WERI-Rb-1 (cell line): ENCODE measurements at places on chromosomes 12 and 14.

GRCh38 chr12:58671196-58671595 is 249.1 kb downstream of the LRIG3 start:
- DNase-seq: no peak

DNA sequence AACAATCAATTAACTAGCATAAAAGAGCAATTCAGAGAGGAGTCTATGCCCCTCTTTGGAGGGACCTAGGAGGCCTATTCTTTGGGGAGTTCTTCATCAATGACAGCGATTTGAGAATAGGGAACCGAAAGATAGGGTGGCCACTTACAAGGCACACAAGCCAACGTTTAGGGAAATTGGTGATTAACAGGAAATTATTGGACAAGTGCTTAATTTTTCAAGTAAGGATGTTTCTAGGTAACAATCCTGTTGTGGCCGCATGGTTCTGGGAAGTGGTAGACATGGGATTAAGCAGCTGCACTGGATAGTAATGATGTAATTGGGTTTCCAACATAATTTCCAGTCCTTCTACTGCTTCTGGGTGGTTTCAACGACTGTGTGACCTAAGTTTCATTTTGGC is 83.2 kb downstream of the HMGA2 start:
- no peak for DNase-seq

- no peak for DNase-seq
Measured at GRCh38 chr14:32350020-32350419, 20.9 kb downstream of the AKAP6 start.

DNA sequence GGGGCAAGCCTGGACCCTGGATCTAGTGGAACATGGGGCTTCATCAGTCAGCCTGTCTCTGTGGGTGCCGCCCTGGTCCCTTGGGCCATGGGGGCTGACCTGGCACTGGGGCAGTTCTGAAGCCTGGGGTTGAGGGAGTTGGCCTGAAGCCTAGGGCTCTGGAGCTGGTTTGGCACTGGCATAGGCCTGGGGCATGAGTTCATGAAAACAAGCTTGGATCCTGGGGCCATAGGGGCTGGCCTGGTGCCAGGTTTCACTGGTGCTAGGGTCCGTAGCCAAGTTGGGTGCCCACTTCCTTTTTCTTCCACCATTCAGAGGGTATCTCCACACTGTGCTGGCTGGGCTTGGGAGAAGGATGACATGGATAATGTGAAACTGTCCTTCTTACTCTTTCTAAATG is 26.6 kb upstream of the ANO4 start:
- DNase-seq: no peak

GRCh38 chr14:30840086-30840779 is 34.1 kb upstream of the COCH start:
- no peak for DNase-seq

DNA sequence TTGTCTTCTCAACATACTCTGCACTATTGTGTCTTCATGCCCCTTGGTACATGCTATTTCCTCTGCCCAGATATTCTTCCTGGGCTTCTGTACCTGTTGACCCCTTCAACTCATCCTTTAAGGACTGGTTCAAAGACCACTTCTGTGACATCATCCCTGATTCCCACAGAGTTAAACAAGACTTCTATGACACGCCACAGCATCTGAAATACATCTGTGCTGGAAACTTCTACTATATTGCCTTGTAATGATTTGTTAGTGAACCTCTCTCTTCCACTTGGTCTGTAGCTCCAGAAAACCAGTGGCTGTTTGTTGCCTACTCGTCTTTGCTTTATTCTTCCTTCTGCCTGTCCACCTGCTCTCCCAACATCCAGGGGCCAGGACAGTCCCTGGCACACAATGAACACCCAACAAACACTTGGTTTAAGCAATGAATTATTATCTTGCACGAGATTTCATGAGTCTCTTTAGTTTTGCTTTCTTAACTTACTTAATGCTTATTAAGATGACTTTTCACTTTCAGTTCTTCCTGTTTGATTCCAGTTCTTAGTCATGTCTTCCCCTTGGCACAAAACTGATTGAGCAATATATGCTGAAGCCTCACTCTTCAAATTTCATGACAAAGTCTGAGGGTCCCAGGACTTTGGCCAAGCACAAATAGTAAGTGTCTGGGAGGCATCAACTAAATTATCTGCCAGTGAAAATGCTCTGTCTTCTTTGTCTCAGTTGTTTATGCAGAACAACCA is 485.9 kb downstream of the APAF1 start:
- no peak for DNase-seq

DNA sequence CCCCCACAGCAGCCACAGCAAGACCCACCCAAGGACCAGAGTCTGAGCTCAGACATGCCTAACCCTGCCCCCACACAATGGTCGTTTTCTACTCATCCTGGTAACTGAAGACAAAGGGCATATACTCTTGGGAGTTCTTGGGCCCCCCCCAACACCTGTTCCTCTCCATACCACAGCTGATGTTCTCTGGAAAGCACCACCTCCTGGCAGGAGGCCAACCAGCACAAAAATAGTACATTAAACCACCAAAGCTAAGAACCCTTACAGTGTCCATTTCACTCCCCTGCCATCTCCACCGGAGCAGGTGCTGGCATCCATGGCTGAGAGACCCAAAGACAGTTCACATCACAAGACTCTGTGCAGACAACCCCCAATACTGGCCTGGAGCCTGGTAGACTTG is 80.6 kb upstream of the DAAM1 start:
- DNase-seq: no peak

- DNase-seq: no peak
Measured at GRCh38 chr14:39085933-39086332, 17.1 kb downstream of the SEC23A start.

DNA sequence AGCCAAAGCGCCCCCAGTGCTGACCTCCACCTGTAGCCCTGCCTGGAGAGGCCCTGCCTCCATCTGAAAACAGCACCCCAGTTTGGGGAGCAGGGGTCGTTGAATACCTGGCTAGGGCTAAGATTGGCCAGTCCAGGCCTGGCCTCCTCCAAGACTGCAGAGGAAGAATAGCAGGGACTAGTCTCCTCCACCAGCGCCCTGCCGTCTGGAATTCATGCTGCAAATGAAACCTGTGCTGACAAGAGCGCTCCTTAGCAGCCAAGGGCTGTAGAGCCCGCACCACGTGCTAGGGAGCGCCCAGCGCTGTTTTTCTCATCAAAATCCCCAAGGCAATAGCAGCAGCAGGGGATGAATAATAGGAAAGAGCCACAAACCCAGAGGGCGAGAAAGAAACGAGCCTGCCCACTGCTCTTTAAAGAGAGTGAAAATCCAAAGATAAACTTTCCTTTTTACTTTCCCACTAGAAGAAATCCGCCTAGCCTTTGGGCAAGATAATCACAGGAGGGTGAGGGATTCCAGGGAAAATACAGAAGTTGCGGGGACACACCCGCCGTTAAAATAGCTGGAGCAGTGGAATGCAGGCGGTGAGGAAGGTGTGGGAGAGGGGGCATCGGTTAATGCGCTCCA is 3.3 kb downstream of the COL2A1 start:
- no peak for DNase-seq

- no peak for DNase-seq
Measured at GRCh38 chr12:21054334-21054733, 76.7 kb upstream of the SLCO1B1 start.

GRCh38 chr14:20295067-20295466 is 10.7 kb downstream of the TTC5 start:
- no peak for DNase-seq

- no peak for DNase-seq
Measured at GRCh38 chr12:31728289-31728916, 418 bp downstream of the AMN1 start.

- DNase-seq: no peak
Measured at GRCh38 chr12:58881816-58882215, 38.5 kb downstream of the LRIG3 start.

DNA sequence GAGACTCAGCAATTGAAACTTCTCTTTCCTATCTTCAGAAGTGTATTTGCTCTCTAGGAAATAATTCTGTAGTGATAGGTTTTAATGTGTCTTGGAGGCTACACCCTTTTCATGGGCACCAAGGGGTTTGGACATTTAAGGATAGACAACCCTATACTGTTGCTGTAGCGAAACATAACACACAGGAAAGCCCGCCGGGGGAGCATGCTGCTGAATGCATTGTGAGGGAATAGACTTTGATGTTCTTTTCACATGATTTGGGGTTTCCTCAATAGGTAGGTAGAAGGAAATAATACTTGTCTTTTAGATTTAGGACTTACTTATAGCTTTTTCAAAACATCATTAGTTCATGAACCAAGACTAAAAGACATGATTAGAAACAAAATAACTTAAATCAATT is 97.0 kb downstream of the PELI2 start:
- DNase-seq: no peak

GRCh38 chr12:117818400-117818799 is 150.4 kb downstream of the KSR2 start:
- no peak for DNase-seq

GRCh38 chr12:108896336-108896735 is 16.4 kb downstream of the DAO start:
- no peak for DNase-seq

GRCh38 chr12:69425417-69425816 is 44.8 kb upstream of the FRS2 start:
- DNase-seq: no peak

DNA sequence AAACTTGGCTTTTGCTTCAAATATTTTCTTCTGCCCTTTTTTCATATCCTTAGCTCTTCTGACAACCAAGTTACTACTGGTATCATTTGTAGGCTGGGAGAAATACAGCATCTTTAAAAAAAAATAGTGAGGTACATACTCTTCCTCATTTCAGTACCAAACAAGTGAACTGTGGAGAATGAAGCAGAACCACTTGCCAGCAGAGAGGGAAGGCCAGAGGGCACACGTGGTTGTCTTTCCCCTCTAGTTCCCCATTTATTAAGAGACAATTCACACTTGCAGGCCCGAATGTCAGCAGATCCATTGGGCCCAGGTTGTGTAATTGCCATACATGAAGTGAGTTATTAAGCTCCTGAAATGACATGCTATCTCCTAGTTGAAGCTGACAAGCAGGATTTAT is 3.2 kb downstream of the SUSD6 start:
- no peak for DNase-seq

DNA sequence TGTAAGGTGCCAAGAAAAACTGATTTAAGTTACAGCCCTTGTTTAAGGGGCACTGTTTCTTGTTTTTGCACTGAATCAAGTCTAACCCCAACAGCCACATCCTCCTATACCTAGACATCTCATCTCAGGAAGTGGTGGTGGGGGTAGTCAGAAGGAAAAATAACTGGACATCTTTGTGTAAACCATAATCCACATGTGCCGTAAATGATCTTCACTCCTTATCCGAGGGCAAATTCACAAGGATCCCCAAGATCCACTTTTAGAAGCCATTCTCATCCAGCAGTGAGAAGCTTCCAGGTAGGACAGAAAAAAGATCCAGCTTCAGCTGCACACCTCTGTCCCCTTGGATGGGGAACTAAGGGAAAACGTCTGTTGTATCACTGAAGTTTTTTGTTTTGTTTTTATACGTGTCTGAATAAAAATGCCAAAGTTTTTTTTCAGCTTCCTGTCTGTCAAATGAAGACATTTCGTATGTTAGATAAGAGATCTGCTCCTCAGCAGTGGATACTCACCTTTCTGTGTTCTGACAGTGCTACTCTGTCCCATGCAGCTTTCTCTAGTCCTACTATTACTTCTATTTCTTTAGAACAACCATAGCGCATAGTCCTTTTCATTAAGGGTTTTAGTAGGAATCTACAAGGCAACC is 1.2 kb upstream of the PA2G4 start:
- no peak for DNase-seq

DNA sequence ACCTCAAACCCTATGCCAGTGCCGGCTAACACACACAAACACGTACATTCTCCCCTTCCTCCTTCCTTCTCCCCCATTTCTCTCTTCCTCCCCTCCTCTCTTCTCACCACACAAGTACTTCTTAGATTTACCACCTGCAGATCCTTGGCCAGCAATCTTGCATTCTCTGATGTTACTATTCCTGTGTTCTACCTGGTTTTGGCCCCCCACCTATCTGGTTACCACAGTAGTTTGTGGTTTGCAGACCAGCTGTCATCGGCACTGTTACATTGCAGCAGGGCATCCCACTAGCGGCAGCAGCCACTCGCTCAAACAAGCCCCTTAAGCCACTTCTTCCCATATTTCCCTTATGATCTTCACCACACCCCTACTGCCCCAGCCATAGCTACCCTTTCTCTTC is 3.9 kb downstream of the ABHD4 start:
- DNase-seq: no peak

DNA sequence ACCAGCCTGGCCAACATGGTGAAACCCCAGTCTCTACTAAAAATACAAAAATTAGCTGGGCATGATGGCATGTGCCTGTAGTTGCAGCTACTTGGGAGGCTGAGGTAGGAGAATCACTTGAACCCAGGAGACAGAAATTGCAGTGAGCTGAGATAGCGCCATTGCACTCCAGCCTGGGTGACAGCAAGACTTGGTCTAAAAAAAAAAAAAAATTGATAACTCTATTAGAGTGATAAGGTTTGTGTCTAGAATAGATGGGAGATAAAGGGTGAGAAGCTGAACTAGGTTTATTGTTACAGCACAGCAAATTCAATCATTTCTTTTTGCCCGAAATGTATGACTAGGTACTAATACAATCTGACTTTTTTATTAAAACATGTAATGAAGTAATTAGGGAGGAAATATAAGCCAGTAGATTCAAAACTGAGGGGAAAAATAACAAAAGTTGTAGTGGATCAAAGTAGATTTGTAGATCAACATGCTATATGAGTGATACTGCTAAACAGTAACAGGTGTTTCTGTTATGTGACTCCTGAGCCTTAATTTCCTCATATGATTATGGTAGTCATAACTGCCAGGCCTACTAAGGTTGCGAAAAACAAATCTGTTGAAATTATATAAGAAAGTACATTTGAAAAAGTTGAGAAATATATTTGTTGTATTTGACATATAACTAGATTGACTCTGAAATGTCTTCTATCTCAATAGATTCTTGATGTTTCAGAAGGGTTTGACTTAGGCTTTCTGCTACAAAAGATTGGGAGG is 83.6 kb downstream of the WNK1 start:
- DNase-seq: no peak

- no peak for DNase-seq
Measured at GRCh38 chr12:40216516-40217288, 8.1 kb upstream of the LRRK2 start.

GRCh38 chr12:67697443-67697842 is 48.9 kb downstream of the DYRK2 start:
- no peak for DNase-seq

- DNase-seq: no peak
Measured at GRCh38 chr12:76687981-76688380, 75.9 kb upstream of the ZDHHC17 start.
